Stimulated activated CD4-positive, alpha-beta T cell treated with anti-CD3 and anti-CD28 coated beads, TNF-alpha, amount 100 ng/mL, for 24 hours (primary cell): ENCODE measurements at places on chromosomes 3 and 15.

GRCh38 chr15:91940496-91941381, 87.2 kb downstream of the SLCO3A1 start:
- no peak for DNase-seq

DNA sequence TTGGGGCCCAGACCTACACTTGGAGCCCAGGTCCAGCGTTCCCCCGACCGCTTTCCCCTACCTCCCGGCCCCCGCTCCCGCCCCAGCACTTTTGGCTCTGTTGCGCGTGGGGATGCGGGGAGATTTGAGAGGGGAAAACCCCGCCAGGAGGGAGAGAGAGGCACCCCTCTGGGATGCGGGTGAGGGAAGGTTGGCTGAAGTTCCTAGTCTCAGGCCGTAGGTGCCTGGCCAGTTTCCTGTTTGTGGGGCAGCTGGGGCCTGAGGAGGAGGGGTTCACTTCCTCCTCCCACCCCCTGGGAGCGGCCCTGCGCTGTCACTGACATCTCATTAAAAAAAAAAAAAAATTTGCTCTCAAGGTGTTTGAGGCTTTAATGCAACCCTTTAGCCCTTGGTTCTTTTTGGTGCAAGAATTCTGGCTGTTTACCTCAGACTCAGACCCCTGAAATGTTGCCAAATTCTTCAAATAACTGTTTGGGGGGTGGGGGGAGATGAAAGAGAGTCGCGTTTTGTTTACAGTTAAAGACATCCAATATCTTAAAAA, 2.6 kb downstream of the FAM43A start:
- DNase-seq: peak; percentile 11

GRCh38 chr3:48233542-48233941, 7.4 kb upstream of the ZNF589 start:
- DNase-seq: no peak

DNA sequence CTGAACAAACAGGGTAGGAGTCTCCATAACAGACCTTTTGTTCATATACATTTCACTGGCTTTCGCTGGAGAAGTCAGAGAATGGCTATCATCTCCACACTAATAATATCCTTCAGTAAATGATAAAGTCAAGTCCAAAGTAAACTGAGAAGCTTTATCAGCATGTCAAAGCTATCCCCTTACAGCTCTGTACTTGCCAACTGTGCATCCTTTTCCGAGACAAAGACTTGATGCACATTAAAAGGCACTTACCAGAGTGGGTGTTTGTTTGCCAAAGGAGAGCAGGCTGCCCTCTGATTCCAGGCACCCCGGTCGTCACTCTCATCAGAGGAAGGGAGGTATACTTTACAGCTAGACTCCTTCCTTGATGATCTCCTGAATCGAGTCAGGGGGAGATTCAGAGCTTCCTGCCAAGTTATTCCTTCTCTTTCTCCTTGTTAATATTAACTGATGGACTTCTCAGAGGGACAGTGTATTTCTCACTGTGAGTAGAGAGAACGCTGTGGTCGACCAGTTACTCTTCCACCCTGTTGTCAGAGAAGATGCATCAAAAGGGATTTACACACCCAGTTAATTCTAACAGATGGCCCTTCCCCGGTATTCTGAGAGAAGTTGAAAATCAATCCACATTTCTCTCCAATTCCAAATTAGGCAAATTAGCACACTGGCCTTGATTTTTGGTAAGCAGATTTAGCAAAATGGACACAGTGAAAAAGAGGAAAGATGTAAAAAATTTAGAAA, 504.7 kb upstream of the NR2F2 start:
- DNase-seq: no peak

DNA sequence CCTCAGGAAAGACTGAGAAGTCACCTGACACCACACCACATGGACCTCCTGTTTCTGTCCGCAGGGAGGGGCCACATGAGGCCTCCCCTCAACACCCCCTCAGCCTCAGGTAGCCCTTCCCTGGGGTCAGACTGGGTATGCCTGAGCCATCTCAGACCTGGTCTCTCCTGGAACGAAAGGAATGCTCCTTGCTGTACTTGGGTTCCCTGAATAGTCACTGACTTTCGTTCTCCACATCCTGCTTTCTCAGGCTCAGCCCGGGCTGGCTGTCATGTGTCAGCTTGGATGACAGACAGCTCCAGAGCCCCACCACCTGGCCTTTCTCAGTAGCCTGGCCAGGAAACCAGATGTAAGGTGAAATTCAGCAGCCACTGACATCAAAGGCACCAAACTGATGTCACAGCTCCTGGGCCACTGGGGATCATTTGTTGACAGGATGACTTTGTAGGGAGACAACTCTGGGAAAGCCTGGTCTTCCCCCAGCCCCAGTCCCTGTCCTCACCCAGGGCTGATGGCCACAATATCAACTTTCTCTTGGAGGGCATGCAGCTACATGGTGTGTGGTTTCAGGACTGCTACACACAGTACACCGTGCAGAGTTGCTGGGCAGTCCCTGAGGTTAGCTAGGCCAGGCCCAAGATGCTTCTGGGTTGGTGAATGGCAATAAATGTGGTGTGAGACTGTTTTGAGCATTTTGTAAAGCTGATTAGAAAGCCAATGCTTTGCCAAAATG, 141.4 kb upstream of the MRPS22 start:
- no peak for DNase-seq

DNA sequence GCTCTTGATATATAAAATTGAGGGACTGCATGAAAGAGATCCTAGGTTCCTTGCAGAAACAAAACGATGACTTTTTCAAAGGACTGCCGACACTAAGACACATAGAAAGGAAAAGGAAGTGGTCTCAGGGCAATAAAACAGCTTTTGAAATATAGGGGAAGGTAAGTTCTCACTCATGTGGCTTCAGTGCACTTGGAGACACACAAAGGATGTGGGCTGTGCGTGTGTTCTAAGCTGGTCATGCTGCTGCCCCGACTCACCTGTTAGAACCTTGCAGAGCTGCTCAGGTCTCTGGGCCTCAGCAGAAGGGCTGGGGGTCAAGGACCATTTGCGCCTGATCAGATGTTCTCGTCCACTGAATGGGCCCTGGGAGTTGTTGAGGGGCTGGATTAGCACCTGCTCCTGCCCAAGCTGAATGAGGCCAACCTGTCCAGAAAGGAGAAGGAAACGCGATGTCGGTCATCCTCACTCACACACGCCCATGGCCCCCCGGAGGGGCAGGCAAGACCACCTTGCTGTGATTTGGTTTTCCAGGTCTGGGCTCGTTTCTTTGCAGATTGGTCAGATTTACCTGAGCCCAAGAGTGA, 11.1 kb downstream of the ADAMTS17 start:
- no peak for DNase-seq

DNA sequence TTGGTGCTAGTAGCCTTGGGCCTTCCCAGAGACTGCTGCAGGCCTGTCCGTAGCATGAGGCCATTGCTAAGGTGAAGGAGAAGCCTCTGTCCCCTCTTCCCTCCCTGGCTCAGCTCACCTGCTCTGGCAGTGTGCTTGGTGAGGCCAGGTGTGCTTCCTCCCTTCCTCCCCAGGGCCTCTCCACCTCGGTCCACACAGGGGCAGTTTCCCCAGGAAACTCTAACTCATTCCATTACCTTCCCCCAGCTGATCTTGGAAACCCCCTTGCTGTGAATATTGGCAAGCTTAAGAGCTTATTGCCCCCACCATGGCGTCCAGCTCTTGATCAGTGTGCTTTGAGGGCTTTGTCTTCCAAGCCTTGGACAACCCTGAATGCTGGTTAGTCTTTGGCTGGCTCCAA, 52.7 kb downstream of the ZNF445 start:
- no peak for DNase-seq

DNA sequence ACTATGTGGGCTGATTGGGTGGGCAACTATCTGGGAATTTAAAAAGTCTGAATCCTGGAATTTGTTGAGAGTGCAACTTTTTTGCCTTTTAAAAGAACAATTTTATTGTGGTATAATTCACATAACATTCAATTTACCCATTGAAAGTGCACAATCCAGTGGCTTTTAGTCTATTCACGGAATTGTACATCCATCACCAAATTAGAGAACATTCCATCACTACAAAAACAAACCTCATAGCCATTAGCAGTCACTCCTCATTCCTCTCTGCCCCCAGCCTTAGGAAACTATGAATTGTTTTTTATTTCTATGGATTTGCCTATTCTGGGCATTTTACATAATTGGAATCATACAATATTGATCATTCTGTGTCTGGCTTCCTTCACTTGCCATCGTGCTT, 101.8 kb upstream of the ALDH1A3 start:
- no peak for DNase-seq

GRCh38 chr3:184336547-184337398, 627 bp upstream of the FAM131A start:
- no peak for DNase-seq

DNA sequence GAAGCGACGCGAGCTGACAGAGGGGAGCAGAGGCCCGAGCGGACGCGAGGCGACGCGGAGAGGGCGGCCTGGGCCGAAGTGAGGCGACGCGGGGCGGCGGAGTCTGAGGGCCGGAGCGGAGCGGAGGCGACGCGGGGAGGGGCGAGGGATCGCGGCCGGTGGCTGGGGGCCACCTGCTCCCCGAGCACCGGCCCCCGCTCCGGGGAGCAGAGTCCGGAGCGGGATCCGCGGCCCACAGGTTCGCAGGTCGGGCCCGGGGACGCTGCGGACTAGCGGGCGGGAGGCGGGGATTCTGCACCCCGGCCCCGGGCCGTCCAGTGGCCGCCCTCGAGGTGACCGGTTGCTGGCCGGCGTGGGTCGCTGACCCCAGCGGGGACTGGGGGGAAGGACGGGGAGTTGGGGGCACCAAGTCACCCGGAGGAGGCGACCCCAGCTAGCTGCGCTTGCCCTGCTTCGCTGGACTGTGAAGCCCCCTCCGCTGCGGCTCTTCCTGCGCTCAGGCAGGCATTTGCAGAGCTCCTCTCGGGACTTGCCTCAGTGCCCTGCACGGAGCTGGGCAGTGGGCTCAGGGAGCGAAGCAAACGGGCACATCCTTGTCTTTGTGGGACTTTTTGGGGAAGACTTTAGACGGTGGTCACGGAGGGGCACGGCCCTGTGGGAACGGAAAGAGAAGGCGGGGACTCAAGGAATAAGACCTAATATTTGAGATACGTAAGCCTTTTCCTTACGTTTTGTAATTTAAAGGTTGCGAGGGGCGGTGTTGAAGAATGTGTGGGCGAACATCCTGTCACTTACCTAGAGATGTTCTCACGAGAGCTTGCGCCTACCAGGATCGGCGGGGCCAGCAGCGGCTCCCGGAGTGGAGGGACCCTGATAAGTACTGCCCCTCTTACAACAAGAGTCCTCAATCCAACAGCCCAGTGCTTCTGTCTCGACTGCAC, 566 bp downstream of the HMCES start:
- peak; percentile 20 for DNase-seq

- no peak for DNase-seq
Measured at GRCh38 chr3:187456250-187456649, 88.1 kb downstream of the RTP4 start.

- DNase-seq: no peak
Measured at GRCh38 chr15:42728560-42728959, 8.4 kb downstream of the CDAN1 start.

GRCh38 chr15:68639926-68640600, 61.3 kb downstream of the CORO2B start:
- no peak for DNase-seq
